Naive thymus-derived CD8-positive, alpha-beta T cell (primary cell): ENCODE measurements at places on chromosomes 12 and 14.

DNA sequence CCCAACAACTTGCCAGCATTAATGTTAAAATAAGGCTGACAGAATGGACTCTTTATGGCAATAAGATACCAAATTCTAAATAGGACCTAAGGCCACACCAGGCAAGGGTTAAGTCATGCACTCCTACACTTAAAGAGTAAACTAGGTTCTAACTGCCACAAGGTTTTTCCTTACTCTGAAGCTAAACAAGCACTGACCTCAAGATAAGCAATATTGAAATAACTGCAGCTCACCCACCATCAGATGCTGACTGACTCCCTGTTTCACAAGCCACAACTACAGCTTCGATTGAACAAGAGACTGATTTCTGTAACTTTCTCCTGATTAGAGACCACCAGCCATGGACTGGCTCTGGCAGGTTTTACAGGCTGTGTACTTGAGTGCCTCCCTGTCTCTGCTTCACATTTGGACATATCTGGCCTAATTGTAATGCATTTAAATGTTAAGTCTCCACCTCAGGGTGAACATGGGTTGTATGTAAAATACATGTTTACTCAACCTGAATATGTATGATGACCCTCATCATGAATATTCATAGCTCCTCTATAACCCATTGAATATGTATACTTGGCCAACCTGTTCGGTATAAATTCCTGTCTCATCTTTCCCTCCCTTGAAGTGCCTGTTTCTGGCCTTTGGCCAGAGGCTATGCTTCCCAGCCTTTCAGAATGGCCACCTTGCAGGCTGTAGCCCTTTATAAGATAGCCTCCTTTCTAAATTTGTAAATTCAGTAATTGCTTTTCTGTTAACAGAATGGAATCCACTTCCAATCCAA lies 70.5 kb upstream of the DAAM1 start:
- no peak for DNase-seq

DNA sequence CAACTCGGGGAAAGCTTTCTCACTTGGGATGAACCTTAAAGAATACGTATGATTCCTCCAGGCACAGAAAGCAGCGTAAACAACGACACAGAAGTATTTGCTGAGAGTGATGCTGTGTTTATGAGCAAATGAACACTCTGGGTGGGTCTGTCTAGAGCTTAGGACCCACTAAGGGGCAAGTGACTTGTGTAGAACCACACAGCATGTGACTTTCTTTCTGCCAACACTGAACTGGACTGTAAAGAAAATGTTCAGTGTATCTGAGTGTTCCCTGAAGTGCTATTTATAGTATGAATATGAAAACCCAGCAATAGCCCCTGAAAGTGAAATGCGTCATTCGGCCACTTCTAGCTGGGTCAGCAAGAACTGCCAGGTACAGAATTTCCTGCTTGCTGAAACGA lies 78.5 kb downstream of the ST8SIA1 start:
- DNase-seq: no peak

- DNase-seq: no peak
Observed at GRCh38 chr14:90319173-90319572, 12.6 kb downstream of the NRDE2 start.

- no peak for DNase-seq
Observed at GRCh38 chr14:33420051-33420627, 481.5 kb downstream of the NPAS3 start.

- DNase-seq: no peak
Observed at GRCh38 chr14:81625343-81625742, 91.7 kb upstream of the SEL1L start.

DNA sequence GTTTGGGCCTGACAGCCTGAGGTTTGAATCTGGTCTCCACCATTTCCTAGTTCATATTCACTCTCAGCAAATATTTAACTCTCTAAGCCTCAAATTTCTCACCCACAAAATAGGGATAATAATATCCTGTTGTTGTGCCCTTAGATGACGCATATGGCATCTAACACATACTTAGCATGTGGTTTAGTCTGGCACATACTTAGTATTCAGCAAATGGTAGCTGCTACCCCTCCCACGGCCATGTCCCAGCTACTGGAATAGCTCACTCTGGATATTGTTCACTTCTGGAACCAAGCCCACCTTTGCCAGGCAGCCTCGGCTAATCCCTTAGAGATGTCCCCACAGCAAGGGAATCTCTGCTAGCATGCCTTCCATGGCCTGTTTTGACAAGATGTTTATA lies 53.3 kb downstream of the BICD1 start:
- DNase-seq: no peak

DNA sequence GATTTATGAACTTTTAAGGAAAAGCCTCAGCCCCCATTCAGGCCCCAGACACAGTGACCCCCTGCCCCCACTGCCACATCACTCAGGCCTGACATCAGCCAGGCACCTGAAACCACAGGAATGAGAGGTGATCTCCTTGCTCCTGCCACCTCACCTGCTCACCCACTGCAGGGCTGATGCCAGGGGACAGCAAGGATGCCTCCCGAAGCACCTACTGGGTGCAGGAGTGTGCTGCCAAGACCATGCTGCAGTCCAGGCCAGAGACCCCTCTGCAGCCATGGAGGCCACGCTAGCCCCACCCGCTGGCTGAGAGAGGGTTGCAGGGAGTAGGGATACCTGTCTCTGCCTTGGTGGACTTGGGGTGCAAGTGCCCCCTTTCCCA lies 18.6 kb upstream of the KRT7 start:
- DNase-seq: no peak

- no peak for DNase-seq
Observed at GRCh38 chr12:2692080-2692479, 102.7 kb upstream of the FKBP4 start.

DNA sequence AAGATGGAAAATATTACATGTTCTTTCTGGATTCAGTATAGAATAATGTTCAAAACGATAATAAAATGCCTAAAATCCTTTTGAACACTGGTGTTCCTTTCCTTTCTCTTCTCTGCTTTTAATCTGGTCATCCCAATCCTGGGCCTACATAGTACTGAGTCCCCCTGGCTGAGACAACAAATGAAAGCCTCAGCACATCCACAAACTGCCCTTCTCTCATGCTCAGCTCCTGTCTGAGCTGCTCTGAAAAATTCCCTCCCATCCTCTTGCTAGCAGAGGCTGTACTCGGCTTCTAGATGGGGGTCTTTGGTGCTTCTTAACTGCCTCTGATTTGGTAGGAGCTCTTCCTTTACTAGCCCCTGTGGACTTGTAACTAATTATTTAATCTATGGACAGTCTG lies 232.3 kb downstream of the MED13L start:
- no peak for DNase-seq

GRCh38 chr14:29803045-29803444 lies 124.6 kb downstream of the PRKD1 start:
- no peak for DNase-seq

DNA sequence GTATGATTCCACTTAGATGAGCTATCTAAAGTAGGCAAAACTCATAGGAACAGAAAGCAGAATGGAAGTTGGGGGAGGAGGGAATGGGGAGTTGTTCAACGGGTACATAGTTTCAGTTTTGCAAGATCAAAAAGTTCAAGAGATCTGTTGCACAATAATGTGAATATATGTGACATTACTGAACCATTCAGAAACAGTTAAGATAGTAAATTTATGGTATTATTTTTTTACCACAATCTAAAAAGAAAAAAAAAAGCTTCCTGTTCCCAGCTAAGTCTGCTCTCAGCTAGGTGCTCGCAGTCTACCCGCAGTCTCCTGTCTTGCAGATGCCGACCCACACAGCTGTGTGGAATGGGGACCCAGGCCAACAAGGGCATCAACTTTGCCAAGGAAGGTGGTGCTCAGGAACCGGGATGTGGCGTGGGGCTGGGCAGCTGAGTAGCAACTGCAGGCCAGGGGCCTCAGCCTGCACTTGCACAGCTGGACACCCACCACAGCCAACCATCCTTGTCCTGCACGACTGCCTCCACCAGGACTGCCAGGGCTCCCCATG lies 15.3 kb upstream of the ANO6 start:
- no peak for DNase-seq

DNA sequence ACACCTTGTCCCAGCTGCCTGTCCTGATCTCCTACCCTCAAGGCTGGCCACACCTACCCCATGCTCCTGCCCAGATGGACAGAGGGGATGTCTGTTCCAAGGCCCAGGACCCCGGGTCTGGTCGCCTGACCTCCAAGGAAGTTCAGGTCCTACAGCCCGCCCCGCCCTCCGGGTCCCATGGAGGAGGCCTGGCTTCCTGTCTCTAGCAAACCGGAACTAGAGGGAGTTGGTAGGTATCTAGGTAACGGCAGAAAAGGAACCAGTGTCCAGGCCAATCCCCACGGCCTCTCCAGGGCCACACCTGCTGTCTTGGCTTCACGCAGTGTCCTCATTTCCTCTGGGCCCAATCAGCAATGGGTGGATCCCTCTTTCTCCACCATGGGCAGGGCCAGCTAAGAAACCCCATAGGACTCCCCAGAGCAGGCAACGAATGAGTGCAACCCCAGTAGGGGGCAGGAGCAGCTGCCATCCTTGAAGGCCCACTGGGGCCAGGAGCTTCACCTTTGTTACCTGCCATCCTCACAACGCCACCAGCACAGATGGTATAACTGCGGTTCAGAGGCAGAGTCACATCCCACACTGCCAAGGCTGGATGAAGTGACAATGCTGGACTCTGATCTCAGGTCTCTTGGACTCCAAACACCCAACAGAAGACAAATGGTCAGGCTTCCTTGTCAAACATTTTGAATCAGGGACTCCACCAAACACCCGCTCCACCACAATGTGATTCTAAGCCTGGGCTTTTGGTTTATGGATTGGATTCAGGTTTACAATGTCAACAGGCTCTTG lies 25.1 kb upstream of the RPLP0 start:
- no peak for DNase-seq

DNA sequence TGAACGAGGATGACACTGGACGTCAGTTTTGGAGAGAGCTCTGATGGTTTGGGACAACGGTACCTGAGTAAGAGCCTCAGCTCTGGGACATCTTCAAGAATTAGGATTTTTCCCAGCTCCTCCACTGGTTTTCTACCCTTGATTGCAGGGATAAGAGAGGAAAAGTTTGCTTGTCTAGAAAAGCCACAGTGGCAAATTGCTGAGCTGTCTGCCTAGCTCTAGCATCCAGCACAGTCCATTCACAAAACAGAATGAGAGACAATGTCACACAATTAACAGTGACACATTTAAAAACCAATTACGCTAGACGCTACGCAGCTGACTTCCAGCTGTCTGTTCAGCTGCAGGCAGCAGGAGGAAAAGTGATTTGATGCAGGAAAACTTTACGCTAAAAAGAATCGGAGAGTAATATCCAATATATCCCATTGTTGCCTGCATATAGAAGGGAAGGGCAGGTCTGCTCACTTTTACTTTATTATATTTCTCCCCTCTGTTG lies 168.1 kb upstream of the PRICKLE1 start:
- DNase-seq: no peak

DNA sequence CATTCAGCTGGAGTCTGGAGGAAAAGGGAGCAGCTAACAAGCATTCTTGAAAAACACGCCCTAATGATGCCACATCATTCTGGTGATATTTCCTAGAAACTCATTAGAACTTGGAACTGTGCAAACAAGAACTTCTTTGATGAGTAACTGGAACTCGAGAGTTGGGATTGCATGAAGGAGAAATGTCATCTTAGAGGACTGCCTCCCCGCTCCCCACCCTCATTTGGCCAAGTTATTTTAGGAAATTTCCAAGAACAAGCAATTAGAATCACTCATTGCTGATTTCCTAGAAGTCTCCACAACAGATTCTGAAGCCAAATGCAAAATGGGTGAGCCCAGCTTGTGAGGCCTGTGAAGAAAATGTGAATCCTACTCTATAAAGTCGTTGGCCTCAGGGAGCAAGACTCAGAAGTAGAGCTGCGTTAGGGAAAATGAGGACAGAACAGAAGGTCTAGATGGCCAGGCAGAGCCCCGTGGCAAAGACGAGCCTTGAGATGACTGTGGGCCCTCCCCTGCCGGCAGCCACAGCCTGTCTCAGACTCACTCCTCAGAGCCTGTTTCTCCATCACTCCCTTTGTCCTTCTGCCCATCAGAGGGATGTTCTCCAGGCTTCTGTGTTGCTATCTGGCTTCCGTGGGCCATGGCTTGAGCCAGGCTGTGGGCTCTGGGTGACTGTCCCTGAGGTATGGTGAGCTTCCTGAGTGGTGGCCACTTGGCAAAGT lies 38.4 kb downstream of the RTL1 start:
- DNase-seq: no peak

DNA sequence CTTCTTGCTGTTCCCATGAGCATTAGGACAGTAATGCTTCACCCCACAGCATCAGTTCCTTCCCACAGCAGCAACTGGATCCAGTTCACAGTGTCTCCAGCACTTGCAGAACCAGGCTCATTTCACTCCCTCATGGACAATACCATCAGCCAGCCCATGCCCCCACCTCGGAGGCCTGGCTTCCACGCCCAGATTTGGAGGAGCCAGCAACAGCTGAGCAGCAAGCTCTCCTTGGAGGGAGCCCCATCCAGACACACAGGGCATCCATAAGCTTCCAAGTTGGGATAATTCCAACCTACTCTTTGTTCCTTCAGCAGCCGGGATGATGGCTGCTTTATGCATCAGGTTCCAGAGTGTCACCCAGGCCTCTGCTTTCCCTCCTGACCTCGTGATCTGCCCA lies 250.0 kb downstream of the GLT1D1 start:
- DNase-seq: no peak

DNA sequence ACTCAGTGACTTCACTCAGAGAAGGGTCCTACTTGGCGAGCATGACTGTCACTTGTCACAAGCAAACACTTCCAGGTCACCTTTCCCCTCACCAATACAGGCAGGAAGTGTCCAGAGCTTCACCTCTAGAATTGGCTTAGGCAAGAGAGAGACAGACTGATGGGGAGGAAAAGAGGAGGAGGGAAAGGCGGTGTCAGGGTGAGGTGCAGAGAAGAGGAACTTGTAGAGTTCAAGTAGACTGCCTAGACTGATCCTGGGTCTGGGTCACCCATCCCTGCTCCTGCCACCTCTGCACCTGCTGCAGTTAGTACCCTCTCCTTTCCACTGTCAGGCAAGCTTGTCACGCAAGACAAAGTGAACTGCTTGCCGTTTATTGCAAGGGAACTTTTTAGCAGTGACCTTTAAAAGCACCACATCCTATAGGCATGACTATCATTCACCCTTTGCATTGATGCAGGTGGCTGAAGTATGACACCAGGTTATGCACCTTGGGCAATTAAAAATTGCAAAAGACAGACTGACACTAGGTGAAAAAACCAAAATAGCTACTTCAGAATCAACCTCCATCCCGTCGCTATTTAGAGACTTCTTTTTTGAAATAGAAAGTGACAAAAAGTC lies 292.4 kb downstream of the SYT1 start:
- no peak for DNase-seq

DNA sequence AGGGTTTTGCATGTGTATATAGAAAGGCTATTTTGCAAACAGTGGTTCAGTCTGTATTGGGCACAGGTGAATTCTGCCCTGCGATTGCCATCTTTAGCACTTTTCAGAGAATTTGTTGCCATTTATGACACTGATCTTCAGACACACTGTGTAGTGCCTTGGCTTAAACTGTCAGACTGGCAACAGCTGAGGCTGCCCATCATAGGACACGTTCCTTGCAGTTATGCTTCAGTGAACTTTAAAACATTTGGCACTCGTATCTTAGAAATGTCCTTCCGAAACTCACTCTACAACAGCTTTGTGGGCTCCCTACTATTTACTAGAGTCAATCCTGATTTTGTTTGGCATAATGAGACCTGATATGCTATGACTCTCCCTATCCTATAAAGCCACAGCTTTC lies 29.1 kb downstream of the AP5M1 start:
- no peak for DNase-seq

- no peak for DNase-seq
Observed at GRCh38 chr12:125331342-125332052, 266.3 kb downstream of the AACS start.
